ENCODE measurements at places on chromosomes 3 and 15. TPM values are rescaled to one million over a fixed set of nuclear protein-coding genes. Genes with fewer than 3 reads are reported as not detected.

DNA sequence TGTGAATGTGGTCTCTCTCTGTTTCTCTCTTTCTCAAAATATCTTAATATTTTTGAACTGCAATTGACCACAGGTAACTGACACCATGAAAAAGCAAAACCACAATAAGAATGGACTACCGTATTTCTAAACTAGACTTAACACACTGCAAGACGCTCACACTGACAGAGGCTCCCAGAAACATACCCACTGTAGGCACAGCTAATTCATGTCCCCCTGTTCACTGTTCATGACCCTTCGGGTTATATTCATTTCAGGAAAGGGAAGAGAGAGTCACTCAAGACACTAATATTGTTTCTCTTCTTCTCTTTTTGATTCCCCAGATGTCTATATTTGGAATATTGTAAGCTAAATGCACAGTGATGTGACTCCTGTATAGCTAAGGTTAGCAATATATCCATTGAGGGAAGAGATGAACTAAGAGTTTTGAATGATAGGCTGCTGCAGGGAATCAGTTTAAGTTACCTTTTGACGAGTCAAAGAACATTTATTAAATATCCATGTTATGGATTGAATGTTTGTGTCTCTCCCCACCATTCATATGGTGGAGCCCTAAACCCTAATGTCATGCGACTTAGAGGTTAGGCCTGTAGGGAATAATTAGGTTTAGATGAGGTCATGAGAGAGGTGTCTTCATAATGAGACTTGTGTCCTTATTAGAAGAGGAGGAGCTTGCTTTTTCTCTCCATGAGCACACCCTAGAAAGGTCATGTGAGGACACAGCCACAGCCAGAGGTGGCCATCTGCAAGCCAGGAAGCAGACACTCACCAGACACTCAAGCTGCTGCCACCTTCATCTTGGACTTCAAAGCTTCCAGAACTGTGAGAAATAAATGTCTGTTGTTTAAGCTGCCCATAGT is 216.6 kb upstream of the GRM7 start:
- H3K27ac ChIP-seq, result no peak overlapping the region
- no peak for DNase-seq
- H3K4me3 ChIP-seq, result no peak overlapping the region
- H3K27me3 ChIP-seq, result no peaks in the 10 kb centered on the region
- H3K36me3 ChIP-seq, result no peaks in the 10 kb centered on the region

GRCh38 chr3:31615071-31615875 is 82.5 kb downstream of the STT3B start:
- no peaks in the 10 kb centered on the region for H3K27me3 ChIP-seq
- DNase-seq, result no peak
- H3K4me3 ChIP-seq, result no peak overlapping the region
- H3K36me3 ChIP-seq, result peaks cover 65% of the 10 kb centered on the region
- peak overlapping the region; percentile 45 for H3K27ac ChIP-seq
- H3K4me1 ChIP-seq, result peaks cover 47% of the 10 kb centered on the region

GRCh38 chr3:127182848-127183714 is 9.8 kb upstream of the PRR23E start:
- no peak overlapping the region for H3K27ac ChIP-seq
- no peaks in the 10 kb centered on the region for H3K36me3 ChIP-seq
- H3K4me3 ChIP-seq, result no peak overlapping the region
- H3K27me3 ChIP-seq, result peaks cover 1% of the 10 kb centered on the region
- DNase-seq, result no peak

GRCh38 chr3:18946524-18946923 is 201.8 kb upstream of the KCNH8 start:
- no peak for DNase-seq
- H3K4me1 ChIP-seq, result no peaks in the 10 kb centered on the region
- H3K27ac ChIP-seq, result no peak overlapping the region
- H3K27me3 ChIP-seq, result no peaks in the 10 kb centered on the region
- H3K36me3 ChIP-seq, result no peaks in the 10 kb centered on the region

GRCh38 chr15:72192416-72192815 is 5.2 kb downstream of the GRAMD2A start:
- H3K36me3 ChIP-seq, result peaks cover 2% of the 10 kb centered on the region
- peaks cover 12% of the 10 kb centered on the region for H3K27me3 ChIP-seq
- H3K4me3 ChIP-seq, result no peak overlapping the region
- no peak overlapping the region for H3K27ac ChIP-seq

DNA sequence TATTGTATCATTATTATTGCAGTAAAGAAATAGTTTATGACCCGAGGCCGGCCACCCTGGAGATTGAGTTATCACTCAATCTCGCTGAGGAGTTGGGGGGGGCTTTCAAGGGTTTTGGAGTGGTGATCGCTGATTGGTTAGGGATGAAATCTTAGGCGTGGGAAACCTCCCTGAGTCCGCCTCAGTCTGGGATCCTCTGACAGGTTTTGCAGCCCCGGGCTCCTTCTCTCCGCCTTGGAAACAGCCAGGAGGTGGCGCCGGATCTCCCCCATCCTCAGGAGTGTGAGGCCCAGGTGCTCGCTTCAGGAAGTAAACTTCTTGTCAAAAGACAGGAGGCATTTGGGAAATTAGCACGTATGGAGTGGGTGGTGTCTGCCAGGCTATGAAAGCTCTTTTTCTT is 41.1 kb upstream of the SEC61A1 start:
- H3K27me3 ChIP-seq, result peaks cover 5% of the 10 kb centered on the region
- no peaks in the 10 kb centered on the region for H3K4me1 ChIP-seq
- no peak for DNase-seq
- H3K4me3 ChIP-seq, result no peak overlapping the region

DNA sequence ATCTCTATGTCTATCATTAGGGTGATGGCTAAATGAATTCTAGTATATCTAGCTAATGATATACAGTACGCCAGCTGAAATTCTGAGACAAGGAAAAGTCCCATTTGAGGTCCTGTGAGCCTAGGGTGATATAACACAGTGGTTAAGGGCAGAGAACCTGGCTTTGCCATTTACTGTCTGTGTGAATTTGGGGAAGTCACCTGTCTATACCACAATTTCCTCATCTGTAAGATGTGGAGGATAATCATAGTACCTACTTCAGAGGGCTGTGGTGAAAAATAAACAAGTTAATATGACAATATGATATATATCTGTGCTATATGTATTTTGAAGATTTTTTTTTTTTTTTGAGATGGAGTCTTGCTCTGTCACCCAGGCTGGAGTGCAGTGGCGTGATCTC is 9.8 kb upstream of the ANKDD1A start:
- DNase-seq, result peak; percentile 64
- H3K4me3 ChIP-seq, result no peak overlapping the region
- H3K27me3 ChIP-seq, result no peaks in the 10 kb centered on the region

DNA sequence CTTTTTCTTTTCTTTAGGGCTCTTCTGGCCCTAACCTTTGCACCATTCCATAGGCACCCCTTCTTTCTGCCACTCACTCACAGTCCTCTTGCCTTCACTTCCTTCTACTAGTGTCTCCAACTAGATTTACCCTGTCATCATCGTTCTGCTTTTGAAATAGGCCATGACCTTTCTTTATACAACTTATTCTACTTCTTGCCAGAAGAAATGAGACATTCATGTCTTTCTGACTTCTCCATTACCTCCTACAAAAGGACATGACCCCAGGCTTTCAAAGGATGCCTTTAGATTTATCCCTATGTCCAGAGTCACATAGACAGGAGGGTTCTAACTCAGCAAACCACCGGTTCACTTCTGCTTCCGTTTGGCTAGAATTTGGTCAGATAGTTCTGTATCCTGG is 336.4 kb upstream of the LRRFIP2 start:
- H3K27ac ChIP-seq, result no peak overlapping the region
- H3K4me3 ChIP-seq, result no peak overlapping the region
- H3K36me3 ChIP-seq, result no peaks in the 10 kb centered on the region
- no peaks in the 10 kb centered on the region for H3K4me1 ChIP-seq
- no peak for DNase-seq

GRCh38 chr3:72887343-72887704 is 522 bp upstream of the GXYLT2 start:
- H3K4me1 ChIP-seq, result peaks cover 9% of the 10 kb centered on the region
- no peak for DNase-seq
- H3K27me3 ChIP-seq, result peaks cover 55% of the 10 kb centered on the region
- peak overlapping the region; percentile 78 for H3K4me3 ChIP-seq
- H3K27ac ChIP-seq, result no peak overlapping the region

DNA sequence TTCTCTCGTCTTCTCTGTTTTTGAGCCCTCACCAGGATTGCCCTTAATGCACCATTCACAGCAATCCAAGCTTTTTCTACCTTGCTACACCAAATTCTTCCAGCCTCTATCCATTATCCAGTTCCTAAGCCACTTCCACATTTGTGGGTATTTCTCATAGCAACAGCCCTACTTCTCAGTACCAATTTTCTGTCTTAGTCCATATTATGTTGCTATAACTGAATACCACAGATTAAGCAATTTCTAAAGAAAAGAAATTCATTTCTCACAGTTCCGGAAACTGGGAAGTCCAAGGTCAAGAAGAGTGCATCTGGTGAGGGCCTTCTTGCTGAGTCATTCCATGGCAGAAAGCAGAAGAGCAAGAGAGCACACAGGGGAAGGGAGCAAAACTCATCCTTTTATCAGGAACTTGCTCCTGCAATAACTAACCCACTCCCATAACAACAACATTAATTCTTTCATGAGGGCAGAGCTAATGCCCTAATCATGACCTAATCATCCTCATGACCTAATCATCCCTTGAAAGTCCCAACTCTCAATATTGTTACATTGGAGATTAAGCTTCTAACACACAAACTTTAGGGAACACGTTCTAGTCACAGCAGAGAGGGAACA is 9.7 kb upstream of the EIF1B start:
- peaks cover 53% of the 10 kb centered on the region for H3K36me3 ChIP-seq
- no peak overlapping the region for H3K27ac ChIP-seq
- no peak overlapping the region for H3K4me3 ChIP-seq
- no peak for DNase-seq
- H3K27me3 ChIP-seq, result no peaks in the 10 kb centered on the region
- H3K4me1 ChIP-seq, result no peaks in the 10 kb centered on the region

Gene ARNT2
- total RNA-seq, result not detected

Gene FOXL2NB
- not detected for total RNA-seq

Gene GNAT1
- not detected for total RNA-seq

Measured in naive thymus-derived CD8-positive, alpha-beta T cell (primary cell).